ENCODE measurements at places on chromosomes 13 and 19.

- no peak for DNase-seq
Measured at GRCh38 chr13:76667551-76667950, 218.7 kb downstream of the KCTD12 start.

GRCh38 chr13:91510058-91510457, 111.6 kb downstream of the GPC5 start:
- DNase-seq, result no peak

DNA sequence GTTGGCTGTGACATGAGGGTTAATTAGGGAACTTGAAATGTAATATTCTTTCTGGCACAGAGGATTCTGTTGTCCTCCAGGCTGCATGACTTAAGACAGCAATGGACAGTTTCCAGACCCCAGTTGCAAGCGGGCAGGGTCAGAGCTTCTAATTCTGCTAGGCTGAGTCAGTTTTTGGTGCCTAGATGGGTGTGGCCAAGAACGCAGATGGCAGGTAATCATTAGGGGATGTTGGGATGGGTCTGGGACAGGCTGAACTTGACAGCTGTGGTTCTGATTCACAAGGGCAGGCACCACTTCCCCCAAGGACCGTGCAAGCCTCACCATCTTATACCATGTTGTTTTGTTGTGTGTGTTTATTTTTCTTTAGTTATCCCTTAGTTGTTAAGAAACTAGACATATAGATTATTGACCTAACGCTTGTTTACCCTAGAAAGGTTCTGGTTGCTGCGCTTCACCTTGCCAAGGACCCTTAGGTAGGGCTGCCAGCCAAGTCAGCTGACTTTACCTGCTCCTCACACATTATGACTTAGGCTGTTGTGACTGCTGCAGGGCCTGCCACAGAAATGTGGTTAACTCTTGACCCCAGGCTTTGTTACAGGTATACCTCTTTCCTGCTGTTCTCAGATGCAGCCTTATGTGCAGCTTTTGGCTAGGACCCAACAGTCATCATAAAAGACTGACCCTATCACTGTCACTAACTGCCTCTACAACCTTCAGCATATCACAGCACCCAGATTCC, 117.7 kb upstream of the KLF12 start:
- DNase-seq, result no peak

DNA sequence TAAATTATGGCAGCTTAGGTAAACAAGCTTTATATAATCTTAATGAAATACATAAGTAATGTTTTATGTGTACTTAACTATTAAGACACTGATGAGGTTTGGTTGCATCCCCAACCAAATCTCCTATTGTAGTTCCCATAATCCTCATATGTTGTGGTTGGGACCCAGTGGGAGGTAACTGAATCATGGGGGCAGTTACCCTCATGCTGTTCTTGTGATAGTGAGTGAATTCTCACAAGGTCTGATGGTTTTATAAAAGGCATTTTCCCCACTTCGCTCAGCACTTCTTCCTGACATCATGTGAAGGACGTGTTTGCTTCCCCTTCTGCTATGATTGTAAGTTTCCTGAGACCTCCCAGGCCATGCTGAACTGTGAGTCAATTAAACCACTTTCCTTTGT, 212.7 kb downstream of the DIAPH3 start:
- DNase-seq, result no peak

DNA sequence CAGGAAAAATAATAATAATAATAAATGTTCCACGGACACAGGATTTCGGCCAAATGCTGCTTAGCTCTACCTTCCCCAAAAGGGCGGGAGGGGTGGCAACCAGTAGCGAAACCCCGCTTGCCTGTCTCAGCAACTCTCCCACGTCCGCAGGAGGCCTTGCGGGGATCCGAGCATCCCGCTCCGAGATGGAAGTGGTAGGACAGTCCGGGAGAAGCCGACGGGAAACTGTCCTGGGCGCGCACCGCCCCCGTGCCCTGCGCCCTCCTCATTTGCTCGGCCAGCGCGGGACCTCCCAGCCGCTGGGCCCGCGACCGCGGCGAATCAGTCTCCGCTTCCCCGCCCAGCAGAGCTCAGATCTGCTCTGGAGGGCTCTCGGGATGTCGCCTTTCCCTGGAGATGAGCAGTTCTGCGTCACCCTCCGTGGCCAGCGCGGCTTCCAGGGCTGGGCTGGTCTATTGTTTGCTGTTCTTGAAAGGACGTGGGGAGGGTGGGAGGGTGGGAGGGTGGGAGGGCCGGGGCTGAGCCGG, 48.9 kb upstream of the PABPC3 start:
- DNase-seq, result peak; percentile 17

- no peak for DNase-seq
Measured at GRCh38 chr19:15198951-15199660, 1.7 kb downstream of the NOTCH3 start.

- peak; percentile 25 for DNase-seq
Measured at GRCh38 chr19:7004313-7004931, 16.8 kb downstream of the MBD3L2B start.

DNA sequence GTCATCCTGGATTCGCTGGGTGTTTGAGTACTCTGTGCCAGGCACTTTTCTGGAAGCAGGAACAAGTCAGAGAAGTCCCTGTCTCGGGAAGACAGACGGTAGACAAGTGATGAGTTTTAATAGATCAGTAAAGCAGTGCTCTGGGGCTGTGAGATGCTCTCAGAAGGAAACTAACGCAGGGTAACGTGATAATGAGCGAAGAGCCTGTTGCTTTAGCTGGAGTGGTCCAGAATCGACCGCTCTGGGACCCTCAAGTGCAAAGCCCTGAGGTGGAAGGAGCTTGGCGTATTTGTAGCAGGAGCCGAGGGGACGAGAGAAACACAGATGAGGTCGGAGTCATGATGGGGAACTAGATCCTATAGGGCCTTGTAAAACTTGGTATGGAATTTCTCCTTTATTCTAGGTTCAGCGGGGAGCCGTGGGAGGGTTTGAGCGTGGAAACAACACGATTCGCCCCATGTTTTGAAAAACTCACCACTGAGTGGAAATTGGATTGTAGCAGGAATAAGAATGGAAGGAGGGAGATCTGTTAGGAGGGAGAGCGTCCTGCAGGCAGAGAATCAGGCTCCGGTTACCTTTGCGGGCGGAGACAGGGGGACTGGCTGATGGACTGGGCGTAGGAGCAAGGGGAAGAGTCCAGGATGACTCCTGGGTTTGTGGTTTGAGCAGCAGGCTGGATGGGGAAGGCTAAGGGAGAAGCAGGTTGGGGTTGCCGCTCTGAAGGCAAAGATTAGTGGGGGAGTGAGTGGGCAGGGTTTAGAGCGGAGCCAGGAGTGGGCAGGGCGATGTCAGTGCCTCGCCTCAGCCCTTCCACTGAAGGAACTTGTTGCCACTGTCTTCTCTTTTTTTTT, 763 bp downstream of the POLD1 start:
- peak; percentile 25 for DNase-seq

GRCh38 chr13:41286370-41286769, 23.0 kb upstream of the MTRF1 start:
- no peak for DNase-seq

DNA sequence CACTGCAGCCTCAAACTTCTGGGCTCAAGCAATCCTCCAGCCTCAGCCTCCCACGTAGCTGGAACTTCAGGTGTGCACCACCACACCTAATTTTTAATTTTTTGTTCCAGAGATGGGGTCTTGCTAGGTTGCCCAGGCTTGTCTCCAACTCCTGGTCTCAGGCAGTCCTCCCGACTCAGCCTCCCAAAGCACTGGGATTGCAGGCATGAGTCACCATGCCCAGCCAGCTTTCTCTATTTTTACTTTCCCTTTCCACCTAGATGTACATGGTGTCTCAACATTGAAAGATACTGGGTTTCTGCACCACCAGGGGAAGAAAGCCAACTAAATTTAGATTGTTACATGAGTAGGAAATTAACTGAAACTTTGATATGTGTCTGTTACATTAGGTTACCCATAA, 13.8 kb upstream of the ZNF846 start:
- DNase-seq, result no peak

DNA sequence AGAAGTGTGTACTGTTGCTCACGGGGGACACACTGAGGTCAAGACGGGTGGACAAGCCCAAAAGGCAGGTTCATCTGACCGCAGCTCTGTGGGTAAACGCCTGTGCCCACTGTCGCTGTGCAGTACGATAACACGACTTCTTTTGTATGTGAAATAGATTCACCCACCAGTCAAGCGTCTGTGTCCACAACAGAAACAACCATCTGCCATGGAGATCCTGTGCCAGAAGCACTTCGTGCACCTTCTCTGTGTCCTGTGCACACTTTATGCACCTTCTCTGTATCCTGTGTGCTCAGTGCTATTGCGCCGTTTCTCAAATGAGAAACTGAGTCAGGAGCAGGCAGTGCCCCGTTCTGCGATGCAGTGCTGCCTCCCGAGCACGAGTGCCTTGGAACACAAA, 138.9 kb downstream of the ATP11A start:
- no peak for DNase-seq

DNA sequence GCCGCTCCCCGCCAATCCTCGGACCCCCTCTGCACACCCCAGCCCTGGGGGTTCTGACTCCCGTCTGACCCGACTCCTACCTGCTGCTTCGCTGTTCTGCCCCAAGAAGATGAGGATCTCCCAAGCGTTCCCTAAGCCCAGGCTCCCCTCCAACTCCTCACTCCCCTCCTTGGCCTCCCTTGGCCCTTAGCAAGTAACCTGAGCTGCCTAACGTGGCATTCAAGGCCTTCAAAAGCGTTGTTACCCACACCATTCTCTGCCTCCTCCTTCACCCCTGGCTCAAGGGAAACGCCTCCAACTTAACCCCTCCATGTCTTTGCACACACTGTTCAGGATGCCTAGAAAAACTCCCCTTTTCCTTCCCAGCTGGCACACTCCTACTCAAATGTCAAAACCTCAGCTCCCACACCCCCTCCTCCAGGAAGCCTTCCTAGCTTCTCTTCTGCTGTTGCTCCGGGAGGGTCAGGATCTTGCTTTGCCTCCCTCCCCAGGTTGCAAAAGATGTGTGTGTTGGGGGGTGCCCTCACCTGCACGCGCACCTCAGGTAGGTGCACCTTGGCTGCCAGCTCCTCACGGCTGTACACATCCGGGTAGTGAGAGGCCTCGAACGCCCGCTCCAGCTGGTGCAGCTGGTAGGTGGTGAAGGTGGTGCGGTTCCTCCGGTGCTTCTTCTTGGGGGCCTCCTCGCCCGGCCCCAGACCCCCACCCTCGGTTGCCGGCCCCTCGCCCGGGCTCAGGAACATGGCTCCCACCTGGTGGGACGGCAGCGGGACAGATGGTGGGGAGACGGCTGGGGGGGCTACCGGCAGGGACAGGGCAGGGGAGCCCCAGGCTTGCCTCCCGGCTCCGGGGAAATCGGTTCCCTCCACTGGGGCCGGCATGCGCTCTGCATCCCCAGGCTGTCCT, 775 bp downstream of the RAX2 start:
- DNase-seq, result no peak
